ENCODE measurements at places on chromosomes 3 and 15.

GRCh38 chr3:136343873-136344555 is 93.9 kb downstream of the PCCB start:
- no peak for DNase-seq

DNA sequence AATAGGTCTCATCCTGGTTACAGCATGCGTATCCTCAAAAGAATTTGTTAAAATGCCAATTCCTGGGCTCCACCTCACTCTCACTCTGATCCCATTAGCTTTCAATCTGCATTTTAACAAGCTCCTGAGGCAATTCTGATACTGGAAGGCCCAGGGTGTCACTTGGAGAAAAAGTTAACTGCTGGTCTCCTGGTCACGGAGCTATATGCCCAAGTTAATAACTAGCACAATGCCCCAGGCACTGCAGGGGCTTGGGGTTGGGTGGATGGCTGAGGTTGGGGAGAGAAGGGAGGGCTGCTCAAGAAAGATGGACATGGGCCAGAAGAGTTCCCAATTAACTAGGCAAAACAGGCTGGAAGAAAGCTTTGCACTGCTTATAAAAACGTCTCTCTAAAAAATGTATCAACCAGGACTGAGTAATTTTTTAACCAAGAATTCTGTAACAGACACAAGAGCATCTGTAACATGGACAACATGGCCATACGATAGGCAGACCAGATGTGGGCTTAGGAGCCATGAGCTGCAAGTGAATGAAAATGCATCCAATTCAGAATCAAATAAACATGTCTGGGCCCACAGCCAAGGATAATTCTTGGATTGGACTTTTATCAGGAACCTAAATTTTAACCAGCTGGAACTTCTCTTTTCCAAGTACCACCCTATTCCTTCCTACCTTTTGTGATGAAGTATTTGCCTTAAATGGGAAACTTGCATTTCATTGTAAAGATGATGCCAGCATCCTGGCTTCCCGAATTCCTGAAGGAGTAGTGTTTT is 4.2 kb downstream of the IL17RD start:
- no peak for DNase-seq

GRCh38 chr15:98850961-98851572 is 156.5 kb downstream of the PGPEP1L start:
- no peak for DNase-seq

GRCh38 chr15:45231864-45232562 is 20.0 kb upstream of the SLC28A2 start:
- no peak for DNase-seq

DNA sequence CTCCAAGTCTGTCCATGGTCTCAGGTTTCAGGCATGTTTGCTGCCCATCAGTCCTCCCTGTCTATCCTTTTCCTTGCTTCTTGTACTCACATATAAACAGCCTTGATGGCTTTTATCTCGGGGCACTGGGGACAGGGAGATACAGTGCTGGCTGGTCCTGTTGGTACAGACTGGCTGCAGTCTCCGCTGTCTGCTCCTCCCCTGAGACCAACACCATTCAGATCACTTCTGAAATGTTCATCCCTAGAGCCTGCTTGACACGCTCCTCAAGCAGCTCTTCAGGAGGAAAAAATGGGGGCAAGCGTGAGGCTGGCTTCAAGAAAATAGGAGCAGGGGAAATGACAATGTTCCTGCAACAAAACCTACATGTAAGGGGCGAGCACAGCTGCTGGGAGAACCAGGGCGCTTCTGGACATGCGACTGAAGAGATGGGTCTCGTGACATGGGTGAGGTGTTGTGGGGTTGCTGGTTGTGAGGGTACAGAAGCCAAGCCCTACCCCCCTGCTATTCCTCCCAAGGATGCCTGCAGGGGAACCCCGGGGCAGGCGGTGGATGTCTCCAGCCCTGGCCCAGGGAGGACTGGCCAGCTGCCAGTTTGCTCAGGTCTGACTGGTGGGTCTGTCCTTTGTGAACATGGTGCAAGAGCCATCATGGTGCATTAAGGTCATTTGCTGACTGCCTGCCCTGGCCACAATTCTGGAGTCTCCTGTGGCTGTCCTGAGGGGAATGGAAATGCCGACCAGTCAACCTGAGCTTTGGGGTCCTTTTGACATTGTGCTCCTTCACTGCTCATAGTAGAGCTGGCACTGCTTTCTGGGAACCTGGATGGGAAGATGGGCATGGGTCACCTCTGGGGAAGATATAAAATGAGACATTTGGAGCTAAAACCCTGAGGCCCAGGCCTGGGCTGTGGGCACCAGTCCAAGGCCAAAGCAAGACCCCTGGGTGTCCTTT is 40.1 kb downstream of the KY start:
- no peak for DNase-seq

- DNase-seq, result no peak
Observed at GRCh38 chr3:111073218-111073617, 1.6 kb downstream of the NECTIN3 start.

- DNase-seq, result no peak
Observed at GRCh38 chr3:138846262-138846791, 11.6 kb upstream of the PIK3CB start.

GRCh38 chr3:62805580-62806277 is 69.5 kb downstream of the CADPS start:
- DNase-seq, result peak; percentile 61

DNA sequence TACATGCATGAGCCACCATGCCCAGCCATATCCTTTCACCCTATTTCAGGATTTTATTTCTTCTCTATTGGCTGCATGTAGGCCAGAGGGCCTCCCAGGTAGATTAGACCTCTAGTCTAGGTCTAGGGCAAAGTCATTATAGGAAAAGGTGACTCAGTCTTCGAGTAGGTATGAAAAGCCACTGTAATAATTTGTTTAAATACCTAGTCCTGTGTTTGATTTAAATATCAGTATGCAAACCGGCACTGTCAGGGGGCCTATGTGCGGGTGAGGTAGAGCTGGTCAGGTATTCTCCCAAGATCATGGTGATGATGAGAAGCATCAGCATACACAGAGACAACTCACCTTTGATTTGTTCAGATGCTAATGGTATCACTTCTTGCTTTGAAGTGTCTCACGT is 101.4 kb upstream of the UMPS start:
- no peak for DNase-seq
